ENCODE measurements at places on chromosomes 4 and X.

- no peak for DNase-seq
These were observed 86.9 kb upstream of the MAGEB16 start for GRCh38 chrX:35711281-35711680.

DNA sequence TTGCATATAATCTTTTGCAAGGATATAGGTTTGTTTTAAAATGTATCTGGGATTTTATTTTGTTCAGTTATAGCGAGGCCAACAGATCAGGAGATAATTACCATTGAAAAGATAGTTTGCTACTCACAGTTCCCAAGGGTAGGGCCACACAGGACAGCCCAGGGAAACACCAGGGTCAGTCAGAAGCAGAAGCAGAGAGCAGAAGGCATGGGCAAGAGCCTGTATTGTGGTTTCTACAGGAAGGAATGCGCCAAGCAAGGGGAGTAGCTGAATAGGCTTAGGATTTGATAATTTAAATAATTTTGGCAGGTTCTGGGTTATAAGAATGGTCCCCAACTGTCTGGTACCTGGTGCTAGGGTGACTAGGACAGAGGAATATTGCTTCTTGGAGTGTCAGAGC lies 61.6 kb downstream of the SYNPO2 start:
- no peak for DNase-seq

- DNase-seq, result no peak
These were observed 19.3 kb downstream of the SEL1L3 start for GRCh38 chr4:25843340-25844097.

DNA sequence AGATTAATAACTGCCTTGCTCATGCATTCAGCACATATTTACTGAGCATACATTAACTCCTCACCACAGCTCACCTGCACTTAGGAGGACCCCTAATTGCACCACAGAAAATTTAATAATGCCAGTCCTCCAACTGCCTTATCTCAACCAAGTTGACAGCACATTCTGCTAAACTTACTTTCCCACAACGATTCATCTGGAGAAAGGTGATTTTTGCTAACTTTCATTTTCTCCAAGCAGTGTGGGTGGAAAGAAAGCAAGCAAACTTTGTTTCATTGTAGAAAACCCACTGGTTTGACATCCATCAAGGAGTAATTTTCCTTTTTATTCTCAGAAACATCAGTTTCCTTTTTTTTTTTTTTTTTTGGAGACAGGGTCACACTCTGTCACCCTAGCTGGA lies 49.1 kb downstream of the RASGEF1B start:
- DNase-seq, result no peak

- DNase-seq, result no peak
These were observed 16.6 kb downstream of the DKC1 start for GRCh38 chrX:154779261-154779660.

GRCh38 chr4:24798036-24798610 lies 2.8 kb downstream of the SOD3 start:
- DNase-seq, result no peak

- DNase-seq, result no peak
These were observed 110.6 kb downstream of the SH3KBP1 start for GRCh38 chrX:19776753-19777152.

GRCh38 chrX:129956765-129957164 lies 25.7 kb upstream of the BCORL1 start:
- no peak for DNase-seq

GRCh38 chrX:145826466-145826865 lies 8.8 kb downstream of the SLITRK2 start:
- DNase-seq, result no peak

DNA sequence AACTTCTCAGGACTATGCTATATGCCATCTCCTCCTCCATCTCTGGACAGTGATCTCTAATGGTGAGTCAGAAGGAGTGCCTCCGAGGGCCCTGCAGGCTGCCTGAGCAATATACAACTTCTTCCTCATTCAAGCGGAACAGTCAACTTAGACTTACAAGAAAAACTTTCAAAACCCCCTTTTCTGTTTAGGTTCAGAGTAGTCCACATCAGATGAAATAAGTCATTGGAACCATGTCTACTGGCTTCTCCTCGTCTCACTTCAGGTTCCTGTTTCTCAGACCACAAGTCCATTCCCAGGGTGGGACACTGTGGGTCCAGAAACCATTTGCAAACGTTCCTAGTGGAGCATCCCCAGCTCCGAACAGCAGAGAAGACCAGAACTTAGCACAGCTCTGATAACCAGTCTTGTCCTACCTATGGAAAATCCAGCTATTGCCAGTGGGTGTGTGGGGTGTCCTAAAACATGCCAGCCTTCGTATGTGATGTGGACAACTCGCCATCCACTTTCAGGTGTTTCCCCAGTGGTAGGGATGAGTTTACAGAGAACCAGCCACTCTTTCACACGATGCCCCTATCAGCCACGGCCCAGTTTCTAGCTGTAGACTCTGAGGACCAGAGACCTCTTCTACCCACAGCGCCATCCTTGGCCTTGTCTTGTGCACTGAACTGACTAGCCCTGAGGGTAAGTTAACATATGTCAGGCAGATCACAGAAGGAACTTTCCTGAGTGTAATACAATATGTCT lies 32.7 kb upstream of the NKRF start:
- no peak for DNase-seq

- DNase-seq, result no peak
These were observed 157.9 kb downstream of the AMELX start for GRCh38 chrX:11451151-11451550.

DNA sequence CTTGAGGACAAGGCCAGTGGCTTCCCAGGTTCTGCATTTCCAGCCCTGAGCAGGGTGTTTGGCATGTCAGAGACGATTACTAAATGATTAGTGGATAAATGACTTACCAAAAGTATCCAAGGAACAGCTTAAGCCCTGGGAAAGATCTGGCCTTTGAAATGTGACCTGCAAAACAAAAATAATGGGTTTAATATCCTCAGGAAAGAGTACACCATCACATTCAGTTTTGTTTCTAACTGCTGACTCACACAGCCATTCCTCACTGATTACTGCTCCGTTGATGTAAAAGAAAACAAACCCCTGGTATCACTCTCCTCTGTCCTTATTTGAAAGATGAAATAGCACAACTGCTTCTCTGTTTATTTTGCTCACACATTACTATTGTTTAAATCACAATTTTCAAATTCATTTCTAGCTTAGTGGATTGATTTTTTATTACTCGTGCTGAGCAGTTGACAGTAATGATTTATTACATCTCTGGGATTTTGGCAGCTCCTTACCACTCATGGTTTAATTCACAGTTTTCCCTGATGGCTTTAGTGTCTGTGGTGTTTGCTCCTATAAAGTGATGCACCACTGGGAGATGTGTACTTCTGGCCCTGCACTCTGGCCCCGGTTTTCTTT lies 117.0 kb downstream of the CBLL2 start:
- no peak for DNase-seq

- no peak for DNase-seq
These were observed 51.3 kb downstream of the GAK start for GRCh38 chr4:880684-881405.

GRCh38 chr4:59057804-59058203 lies 1947.6 kb upstream of the IGFBP7 start:
- DNase-seq, result no peak

DNA sequence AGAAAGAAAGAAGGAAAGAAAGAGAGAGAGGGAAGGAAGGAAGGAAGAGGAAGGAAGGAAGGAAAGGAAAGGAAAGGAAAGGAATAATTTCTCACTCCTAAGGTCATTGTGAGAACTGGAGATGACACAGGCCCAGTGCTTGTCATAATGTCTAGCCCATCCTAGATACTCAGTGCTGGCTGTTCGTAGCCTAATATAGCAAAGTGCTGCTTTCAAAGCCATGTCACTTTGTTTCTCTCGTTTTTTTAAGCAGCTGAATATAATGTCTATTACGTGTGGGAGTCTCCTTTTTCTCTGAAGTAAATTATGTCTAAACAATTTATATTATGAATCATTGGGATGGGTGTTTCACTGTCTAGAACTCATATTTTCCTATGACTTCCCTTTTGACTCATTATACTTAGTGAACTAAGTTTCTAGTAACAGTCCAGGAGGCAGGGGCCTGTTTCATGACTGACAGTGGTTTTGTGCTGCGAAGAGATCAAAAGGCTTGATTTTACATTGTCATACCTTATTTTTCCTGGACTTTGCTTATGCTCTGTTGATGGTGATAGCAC lies 327.0 kb upstream of the ZFP42 start:
- no peak for DNase-seq

DNA sequence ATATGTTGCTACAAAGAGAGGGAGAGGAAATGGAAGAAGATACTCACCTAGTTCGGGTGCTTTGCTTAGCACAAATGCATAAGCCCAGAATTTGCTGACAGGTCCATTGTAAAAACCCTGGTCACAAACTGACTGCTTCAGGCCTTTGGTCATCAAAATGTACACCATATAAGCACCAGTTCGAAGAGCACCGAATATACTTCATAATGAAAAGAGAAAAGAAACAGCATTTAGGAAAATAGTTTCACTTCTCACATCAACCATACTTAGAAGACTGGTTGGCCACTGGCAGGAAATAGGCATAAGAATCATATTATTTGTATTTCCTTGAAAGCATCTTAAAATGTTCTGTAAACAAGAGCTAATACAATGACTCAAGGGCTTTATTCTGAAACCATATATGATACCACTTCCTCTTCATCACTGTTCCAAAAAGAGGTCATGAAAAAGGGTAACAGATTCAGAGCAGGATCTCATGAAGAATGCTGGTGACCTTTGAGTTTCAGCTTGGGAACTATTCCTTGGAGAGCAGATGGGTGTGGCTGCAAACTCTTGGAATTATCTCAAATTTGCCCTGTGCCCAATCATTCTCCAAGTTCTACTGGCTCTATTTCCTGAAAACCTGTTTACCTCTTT lies 138.7 kb downstream of the ELOVL6 start:
- DNase-seq, result no peak

- DNase-seq, result no peak
These were observed 7.8 kb upstream of the GLOD5 start for GRCh38 chrX:48753708-48754228.

GRCh38 chr4:110480746-110481271 lies 4.9 kb downstream of the ENPEP start:
- DNase-seq, result no peak

Data from T follicular helper cell (primary cell).